ENCODE measurements at places on chromosomes 13 and 19.

GRCh38 chr19:52211926-52212571, 22.2 kb downstream of the PPP2R1A start:
- DNase-seq = no peak

- no peak for DNase-seq
Observed at GRCh38 chr19:10863107-10863717, 8.1 kb upstream of the CARM1 start.

GRCh38 chr13:112744168-112745021, 54.6 kb downstream of the ATP11A start:
- no peak for DNase-seq

DNA sequence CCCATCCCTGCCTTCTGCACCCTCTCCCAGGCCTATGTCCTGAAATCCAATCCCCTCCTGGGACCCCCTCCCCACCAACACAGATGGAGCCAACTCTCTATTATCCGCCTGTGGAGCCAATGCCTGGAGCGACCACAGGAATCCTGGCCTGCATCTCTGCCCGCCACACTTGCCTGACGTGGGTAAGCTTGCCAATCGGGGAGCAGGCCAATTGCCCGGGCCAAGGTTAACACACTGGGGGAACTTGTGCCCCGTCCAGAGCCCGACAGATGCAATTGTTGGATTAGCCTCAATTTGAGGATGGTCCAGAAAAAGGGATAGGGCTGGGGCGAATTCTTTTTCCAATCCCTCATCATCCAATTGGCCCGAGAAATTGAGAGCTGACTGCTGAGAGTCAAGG, 5.9 kb downstream of the WIZ start:
- no peak for DNase-seq

- DNase-seq = no peak
Observed at GRCh38 chr19:18396471-18397241, 766 bp downstream of the LRRC25 start.

DNA sequence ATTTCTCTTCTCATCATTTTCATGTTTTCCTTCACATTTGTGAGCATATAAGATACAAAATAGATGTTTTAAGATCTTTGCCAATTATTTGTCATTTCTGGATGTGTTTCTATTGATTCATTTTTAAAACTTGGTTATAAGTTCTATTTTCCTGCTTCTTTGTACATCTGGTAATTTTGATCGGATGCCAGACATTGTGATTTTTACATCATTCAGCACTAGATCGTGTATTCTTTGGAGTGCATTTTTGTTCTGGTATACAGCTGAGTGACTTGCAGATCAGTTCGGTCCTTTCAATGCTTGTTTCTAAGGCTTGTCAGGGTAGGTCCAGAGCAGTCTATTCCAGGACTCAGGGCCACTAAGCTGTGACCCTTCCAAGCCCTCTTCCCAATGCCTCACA, 198.2 kb downstream of the KLF12 start:
- DNase-seq = no peak

All from T-helper 22 cell (primary cell).